ENCODE measurements at places on chromosomes 5 and 9.

DNA sequence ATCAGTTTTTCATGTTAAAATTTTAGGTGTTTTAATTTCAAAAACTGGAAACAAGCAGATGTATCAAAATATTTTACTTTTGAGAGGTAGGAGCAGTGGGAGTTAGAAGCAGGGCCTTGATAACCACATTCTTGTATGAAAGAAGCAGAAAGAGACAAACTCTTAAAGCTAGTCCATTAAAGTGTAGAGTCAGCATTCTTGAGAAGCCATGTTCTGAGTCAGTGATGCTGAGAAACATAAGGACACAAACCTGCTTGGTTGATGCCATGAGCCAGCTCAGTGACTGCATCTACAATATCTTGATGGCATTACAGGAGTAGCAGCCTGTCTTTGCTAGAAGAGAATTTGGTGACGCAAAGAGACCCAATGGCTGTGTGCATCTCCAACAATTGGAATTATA is 826.1 kb upstream of the CTNND2 start:
- no peak for DNase-seq

GRCh38 chr5:117463881-117464570 is 889.4 kb upstream of the SEMA6A start:
- no peak for DNase-seq

DNA sequence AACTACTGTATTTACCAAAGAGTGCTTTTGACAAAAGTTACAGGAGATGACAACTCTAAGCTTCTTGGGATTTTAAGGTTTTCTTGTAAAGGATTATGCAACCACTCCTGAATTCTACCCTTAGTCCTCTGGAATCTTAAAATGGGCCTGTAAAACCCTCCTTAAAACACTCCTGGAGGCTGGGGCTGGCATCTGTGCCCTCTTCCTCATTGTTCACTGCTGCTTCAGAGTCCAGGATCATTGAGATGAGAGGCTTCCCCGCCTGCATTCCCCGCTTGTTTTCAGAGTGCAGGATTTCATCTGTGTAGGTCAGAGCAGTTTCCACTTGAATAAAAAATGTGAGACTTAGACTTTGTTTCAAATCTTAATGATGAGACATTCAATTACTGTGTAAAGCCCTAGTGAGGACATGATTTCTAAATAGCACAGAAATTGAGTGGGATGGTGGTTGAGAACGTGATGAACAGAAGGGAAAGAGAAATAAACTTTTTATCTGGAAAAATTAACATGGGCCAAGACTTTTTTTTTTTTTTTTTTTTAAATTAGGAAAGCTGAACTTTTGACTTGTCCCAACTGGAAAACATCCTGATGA is 40.4 kb downstream of the PCSK5 start:
- no peak for DNase-seq

- no peak for DNase-seq
Observed at GRCh38 chr9:93197670-93198069, 13.7 kb downstream of the WNK2 start.

GRCh38 chr9:130931508-130932254 is 7.4 kb downstream of the FIBCD1 start:
- no peak for DNase-seq

All from progenitor cell of endocrine pancreas (in vitro differentiated cells).